H1 (cell line): ENCODE measurements at places on chromosomes 7 and 10.

- no peak for DNase-seq
Measured at GRCh38 chr7:133887459-133887858, 239.7 kb upstream of the LRGUK start.

DNA sequence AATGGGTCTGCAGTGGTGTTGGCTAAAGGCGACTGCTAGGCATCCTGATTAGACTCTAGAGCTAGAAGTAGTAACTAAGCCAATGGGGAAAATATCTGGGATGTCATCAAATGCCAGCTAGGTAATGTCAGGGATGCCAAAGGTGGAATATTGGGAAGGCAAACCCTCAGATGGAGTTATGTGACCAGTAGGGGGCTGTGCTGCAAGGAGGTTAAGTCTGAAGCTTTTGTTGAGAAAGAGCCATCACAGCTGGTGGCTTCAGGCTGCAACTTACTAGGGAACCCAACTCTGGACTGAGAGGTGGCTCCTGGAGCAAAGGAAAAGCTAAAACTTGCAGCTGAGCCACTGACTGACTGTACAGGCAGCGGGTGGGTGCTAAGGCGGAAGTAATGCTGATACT lies 576.9 kb upstream of the GHITM start:
- no peak for DNase-seq

DNA sequence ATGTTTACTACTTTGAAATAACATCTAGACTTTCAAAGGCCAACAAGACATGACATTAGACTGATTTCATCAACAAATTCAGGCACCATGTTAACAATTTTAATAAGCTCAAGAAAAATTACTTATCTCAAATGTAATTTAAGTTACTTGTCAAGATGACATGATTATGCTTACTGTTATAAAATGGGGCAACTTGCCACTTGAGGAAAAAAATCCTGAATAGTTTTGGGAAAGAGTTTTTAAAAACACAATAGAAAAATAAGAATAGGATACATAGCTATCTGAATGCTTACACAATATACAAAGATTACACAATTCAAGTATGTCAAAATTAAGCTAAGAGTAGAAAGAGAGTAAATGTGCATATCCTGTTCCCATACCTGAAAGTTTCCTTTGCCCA lies 85.4 kb downstream of the RNF32 start:
- DNase-seq = no peak

DNA sequence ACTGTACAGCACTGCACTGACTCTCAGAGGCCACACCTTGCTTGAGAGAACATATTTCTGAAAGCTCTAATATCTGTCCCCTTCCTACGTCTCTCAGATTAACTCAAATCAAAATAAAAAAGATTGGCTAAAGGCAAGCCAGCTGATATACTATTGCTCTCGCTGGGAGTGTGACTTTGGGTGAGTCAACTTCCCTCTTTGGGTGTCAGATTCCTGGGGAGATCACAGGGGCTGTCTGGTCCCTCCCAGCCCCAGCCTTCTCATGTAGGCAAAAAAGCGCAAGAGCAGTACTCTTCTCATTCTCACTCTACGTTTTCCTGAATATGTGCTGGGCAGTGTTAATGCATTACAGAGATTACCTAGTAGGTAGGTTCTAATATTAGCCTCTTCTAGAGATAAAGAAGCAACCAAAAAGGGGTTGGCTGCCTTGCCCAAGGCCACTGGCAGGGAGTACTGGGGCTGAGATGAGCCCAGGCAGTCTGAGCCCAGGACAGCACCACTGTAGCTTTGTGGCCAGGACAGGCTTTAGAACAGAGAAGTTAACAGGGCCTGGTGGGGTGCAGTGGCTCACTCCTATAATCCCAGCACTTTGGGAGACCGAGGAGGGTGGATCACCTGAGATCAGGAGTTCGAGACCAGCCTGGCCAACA lies 9.1 kb upstream of the DENND2A start:
- DNase-seq = no peak

DNA sequence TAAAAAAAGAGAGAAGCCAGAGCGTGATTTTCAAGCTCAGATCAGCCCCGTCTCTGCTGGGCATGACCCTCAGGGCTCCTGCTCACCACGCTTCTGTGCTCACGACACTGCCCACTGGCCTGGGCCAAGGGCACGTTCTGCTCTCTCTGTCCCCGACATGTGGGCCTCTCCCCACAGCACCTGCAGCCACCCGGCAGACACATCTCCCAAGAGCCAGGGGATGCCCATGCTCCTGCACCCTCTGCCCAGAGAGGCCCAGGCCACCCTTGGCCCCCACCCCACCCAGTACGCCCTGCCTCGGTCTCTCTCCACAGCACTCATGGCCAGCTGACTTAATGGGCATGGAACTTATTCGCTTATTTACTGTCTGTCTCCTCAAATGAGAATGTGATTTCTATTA lies 175.4 kb upstream of the RNF32 start:
- DNase-seq = no peak

DNA sequence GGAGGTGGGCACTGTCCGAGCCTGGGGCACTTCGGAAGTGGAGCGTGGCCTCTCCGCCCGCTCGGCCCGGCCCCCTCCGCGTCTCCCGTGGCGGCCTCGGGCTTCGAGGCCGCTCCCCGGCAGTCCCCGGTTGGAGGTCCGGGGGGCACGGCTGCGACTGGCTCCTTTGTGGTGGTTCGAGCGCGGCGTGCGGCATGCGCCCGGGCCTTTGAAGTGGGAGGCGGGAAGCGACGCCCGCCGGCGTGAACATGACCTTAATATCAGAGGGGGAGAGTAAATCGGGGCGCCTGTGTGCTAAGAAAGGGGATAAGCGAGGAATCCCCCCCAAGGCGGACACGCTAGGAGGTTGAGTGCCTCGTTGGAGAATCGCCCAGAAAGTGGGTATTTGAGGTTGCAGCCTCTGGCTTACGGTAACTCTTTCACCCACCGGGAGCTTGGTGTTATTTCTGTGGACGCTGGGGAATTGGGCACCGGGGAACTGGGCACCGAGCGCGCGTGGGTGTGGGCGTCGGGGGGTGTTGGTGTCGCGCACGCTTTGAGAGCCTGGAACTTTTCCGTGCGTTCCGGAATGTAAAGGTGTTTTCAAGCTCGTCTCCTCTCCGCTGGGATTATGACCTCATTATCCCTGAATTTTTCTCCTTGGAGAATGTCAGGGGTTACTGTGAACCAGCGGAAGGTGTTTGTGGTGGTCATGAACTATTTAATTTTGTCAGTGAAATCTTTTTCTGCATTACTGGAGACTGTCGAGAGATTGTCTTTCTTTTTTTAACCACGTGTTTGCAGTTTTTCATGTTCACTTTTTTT lies 660 bp downstream of the SUV39H2 start:
- no peak for DNase-seq

DNA sequence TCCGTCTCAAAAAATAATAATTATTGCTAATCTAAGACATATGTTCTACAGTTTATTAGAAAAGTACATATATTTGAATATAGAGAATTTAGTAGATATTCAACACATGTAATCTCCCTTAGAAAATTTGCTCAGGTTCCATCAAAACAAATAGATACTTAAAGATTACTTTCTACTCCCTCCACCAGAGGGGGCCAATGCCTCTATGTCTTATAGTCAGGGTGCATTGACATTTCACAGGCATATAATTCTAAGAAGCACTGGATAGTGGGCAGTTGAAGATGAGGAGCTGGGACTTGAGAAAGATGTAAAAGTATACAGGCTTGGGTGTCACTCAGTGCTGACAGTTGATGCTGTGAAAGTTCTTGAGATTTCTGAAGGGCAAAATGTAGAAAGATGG lies 301.6 kb upstream of the HPS1 start:
- DNase-seq = peak; percentile 2

GRCh38 chr10:97018251-97019212 lies 167.2 kb downstream of the SLIT1 start:
- no peak for DNase-seq

GRCh38 chr7:157224627-157225026 lies 85.9 kb downstream of the UBE3C start:
- no peak for DNase-seq

GRCh38 chr7:137886746-137887145 lies 40.0 kb upstream of the DGKI start:
- no peak for DNase-seq

DNA sequence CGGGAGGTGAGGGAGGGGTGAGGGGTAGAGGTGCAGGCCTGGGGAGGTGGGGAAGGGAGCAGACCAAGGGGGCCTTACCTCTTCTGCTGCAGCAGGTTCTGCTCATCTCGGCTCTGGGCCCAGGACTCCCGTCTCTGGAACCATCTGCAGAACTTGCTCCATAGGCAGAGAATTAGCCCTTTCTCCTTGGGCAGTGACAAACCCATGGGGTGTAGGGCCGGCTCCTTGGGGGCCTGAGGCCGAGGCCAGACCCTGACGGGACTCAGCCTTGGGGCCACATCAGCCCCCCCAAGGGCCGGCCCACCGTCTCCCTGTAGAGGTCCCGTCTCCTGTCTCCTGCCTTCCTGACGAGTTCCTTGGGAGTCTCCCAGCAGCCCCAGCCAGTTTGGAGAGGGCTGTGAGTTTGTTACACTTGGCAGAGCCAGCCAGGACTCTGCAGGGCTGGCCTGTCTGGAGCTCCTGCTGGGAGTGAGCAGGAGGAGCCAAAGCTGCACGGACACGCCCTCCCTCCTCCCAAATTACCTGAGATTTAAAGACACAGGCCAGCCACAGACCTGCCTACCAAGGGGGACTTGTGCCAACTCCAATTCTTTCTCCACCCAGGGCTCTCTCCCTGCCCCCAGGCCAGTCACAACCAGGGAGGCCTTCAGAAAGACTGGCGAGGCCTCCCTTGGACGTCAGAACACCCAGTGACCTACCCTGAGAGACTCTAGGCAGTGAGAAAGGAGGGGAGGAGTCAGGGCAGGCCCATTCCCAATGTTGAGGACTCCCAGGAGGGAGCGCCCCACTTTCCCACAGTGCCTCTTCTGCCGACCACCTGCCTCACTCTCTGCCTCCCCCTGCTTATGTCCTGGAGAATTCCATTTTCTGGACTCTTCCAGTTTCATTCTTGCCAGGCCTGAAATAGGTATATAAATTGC lies at the start of gene TRPV6:
TSS of gene TRPV6 (minus strand) at position 435 of the 920 bp plus-strand sequence.
- peak; percentile 73 for DNase-seq

- DNase-seq = no peak
Measured at GRCh38 chr10:87974130-87974529, 110.7 kb downstream of the PTEN start.

- no peak for DNase-seq
Measured at GRCh38 chr10:59234194-59234593, 57.8 kb downstream of the PHYHIPL start.

DNA sequence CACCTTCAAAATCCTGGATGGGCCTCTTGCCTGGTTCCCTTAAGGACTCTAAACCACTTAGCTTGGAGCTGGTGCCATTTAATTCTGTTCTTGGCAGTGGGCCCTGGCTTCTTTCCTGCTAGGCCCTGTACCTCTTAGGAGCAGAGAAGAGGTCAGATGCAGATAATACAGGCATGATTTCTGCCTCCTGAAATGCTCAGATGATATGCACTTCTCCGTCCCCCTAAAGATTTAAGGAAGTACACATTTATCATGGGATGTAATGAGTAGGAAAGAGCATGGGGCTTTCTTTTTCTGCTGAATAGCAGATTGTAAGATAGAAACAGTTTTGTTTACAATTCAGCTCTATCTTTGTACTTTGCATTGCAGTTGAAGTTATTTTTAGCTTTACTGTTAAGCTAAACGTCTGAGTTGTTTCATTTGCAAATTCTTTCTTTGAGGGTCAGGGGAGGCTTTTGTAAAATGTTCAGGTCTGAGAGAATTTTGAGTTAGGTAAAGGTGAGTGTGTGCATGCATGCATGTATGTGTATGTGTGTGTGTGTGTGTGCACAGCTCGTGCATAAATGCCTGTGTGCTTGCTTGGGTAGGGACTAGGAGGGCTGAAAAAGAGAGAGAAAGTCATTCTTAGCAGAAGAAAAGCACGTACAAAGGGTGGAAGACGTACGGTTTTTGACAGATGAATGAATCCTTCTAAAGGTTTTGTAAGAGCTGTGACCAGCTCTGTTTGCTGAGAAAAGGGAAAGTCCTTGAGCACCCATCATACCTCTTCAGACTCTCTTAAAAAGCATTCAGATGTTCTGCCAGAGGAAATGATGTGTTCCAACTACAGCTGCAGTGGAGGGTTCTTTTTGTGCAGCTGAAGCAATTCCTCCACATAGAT lies 364.2 kb downstream of the AUTS2 start:
- no peak for DNase-seq

GRCh38 chr7:159031135-159031701 lies 113.4 kb downstream of the VIPR2 start:
- no peak for DNase-seq

DNA sequence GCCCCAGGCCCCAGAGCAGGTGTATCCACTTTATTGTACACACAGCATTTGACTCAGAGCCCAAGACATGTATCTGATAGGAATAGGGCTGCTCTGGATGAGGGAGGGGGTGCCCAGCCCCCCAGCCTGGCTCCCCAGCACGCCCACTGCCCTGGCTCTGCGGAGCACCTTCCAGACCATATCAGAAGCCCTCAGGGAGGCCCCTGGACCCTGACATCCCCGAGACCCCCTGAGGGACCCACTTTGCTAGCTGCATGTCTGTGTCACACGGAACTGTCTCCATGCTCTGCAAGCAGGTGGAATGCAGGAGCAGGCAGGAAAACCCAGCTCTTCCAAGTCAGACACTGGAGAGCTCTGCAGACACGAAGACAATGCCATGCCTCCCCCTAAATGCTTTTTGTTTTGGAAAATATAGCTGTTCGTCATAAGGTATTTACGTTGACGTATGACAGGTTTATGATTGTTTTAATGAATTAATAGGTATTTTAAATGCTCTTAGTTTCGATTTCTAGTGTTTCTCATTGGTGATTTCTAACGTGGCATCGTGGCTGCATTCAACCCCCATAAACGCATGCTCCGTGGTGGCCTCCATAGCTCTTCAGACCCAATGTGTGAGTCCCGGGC lies 92.8 kb upstream of the INSIG1 start:
- no peak for DNase-seq

DNA sequence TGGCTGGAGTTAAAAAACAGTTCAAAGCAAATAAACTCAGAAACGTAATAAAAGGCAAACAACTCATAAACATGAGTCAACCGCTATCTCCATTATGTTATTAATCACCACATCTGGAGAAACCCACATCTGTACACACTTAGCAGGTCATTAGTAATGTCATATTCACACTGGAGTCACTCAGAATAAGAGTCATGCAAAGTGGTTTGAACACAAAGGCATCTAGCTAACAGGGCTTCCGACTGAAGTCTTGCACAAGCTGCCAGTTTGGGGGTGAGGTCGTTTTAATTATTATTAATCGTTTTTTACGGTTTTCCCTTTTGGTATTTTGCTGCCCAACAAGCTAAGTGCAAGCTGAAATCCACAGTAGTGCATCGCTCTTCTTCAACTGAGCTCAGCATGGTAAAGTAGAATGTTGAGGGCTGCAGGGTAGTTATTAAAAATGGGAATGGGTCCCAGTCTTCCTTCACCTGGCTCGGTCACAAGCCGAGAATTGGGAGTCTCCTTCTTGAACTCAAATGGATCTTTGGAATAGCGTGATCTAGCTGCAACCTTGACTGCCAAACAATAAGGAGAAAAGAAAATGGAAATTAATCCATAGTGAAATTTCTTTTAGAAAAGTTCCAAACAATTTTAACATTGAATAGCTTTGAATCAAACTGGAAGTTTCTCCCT lies 663.5 kb downstream of the KCNMA1 start:
- DNase-seq = no peak
